ENCODE measurements at places on chromosomes 4 and X. TPM values are rescaled to one million over a fixed set of nuclear protein-coding genes. Genes with fewer than 3 reads are reported as not detected.

GRCh38 chr4:150961566-150961965, 53.5 kb downstream of the LRBA start:
- no peak overlapping the region for H3K27ac ChIP-seq
- DNase-seq, result no peak
- H3K36me3 ChIP-seq, result no peaks in the 10 kb centered on the region
- no peak overlapping the region for H3K4me3 ChIP-seq

STPG2 gene
- not detected for total RNA-seq

DNA sequence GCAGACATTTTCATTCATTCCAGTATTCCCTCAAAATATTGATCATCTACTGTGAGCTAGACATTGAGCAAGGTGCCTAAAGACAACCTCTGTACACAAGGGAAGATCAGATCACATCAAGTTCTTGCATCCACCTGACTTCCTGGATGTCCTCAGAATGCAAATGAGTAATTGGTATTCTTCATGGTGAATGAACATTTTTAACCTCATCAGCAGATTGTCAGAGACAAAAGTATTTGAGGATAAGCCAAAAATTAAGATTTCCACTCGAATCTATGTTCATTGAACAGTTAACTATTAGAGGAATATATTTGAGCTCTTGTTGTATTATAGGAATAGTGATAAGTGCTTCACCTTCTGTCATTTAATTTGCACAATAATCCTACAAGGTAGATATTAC, 1.3 kb downstream of the SMARCAD1 start:
- H3K4me1 ChIP-seq, result peaks cover 8% of the 10 kb centered on the region
- H3K27ac ChIP-seq, result no peak overlapping the region
- H3K27me3 ChIP-seq, result no peaks in the 10 kb centered on the region
- H3K4me3 ChIP-seq, result peak overlapping the region; percentile 72

DNA sequence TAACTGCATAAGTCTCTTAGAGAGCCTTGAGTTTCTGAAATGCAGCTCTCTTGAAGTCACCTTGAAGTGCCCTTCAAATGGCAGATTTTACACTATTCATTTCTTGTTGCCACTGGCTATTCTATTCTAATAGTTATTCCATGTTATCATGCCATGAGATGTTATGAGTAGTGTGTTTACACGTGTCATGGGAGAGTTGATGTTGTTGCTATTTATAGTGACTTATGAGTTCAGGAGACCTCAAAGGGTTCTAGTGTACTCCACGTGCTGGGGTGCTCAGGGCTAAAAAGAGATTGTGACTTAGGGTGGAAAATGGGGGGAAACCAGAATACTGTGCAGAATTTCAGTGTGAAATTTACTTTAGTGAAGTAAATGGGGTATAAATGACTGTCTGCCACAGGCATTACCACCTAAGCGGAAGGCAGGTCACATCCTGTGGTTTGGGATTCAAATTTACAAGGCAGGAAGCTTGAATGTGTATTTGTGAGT, 77.1 kb upstream of the SLC4A4 start:
- no peaks in the 10 kb centered on the region for H3K27me3 ChIP-seq
- H3K27ac ChIP-seq, result no peak overlapping the region
- peaks cover 3% of the 10 kb centered on the region for H3K4me1 ChIP-seq
- no peaks in the 10 kb centered on the region for H3K36me3 ChIP-seq
- DNase-seq, result no peak

GRCh38 chr4:79575709-79576428, 167.8 kb upstream of the GK2 start:
- DNase-seq, result no peak
- no peak overlapping the region for H3K4me3 ChIP-seq
- H3K27me3 ChIP-seq, result no peaks in the 10 kb centered on the region
- no peak overlapping the region for H3K27ac ChIP-seq

THOC2 gene
- total RNA-seq, result 63.0 TPM

DNA sequence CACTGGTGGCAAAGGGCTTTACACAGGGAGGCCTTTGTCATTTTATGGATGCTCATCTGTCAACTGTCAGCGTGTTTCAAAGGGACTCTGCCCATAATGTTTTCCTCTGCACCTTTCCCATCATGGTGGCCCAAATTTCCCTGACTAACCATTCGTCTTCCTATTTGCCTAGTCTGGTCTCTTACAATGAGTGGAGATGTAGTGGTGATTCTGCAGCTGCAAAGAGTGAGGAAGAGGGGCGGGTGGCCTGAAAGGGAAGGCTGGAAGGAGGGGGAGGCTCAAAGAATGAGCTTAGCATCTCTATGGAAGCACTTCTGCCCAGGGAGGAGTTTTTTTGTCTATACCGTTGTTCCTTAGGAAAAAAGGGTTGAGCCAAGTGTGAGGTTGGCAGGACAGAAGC, 447.5 kb downstream of the NKX6-1 start:
- no peaks in the 10 kb centered on the region for H3K27me3 ChIP-seq
- H3K36me3 ChIP-seq, result no peaks in the 10 kb centered on the region
- no peak overlapping the region for H3K27ac ChIP-seq
- H3K4me3 ChIP-seq, result no peak overlapping the region
- no peak for DNase-seq

DNA sequence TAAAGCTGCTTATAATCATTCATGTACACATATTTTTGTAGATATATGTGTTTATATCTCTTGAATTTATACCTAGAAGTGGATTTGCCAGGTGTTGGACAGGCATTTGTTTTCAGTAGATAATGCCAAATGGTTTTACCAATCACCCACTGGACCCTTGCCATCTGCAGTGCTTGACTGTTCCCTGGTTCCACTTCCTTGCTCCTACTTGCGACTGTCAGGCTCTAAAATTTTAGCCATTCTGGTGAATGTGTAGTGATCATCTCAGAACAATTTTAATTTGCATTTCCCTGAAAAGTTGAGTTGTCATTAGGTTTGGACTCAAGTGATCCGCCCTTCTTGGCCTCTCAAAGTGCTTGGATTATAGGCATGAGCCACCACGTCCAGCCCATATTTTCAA, 122.4 kb upstream of the SLC34A2 start:
- no peak overlapping the region for H3K27ac ChIP-seq
- H3K4me3 ChIP-seq, result no peak overlapping the region
- H3K36me3 ChIP-seq, result no peaks in the 10 kb centered on the region
- DNase-seq, result no peak

DNA sequence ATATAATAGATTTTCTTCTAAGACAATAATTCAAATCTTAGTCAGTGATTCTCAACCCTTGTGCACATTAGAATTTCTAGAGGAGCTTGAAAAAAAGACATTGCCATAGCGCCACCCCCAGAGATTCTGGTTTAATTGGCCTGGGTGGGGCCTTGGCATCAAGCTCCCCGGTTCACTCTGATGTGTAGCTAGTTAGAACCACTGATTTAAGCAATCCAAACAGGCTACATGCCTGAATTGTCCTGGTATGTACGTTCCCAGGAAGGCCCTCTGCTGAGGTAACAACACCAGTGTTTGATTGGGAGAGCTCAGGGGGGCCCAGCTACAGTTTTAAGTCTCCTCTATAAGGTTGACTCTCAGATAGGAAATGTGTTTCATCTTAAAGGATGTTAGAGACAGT, 1.3 kb upstream of the ATP10D start:
- DNase-seq, result no peak
- H3K36me3 ChIP-seq, result no peaks in the 10 kb centered on the region
- H3K27ac ChIP-seq, result no peak overlapping the region
- H3K4me1 ChIP-seq, result no peaks in the 10 kb centered on the region
- H3K4me3 ChIP-seq, result no peak overlapping the region

RAB40AL gene
- not detected for total RNA-seq

GRCh38 chrX:102934624-102935023, 2.4 kb upstream of the RAB40AL start:
- no peak overlapping the region for H3K27ac ChIP-seq
- no peak overlapping the region for H3K4me3 ChIP-seq
- H3K4me1 ChIP-seq, result no peaks in the 10 kb centered on the region
- no peaks in the 10 kb centered on the region for H3K36me3 ChIP-seq
- H3K27me3 ChIP-seq, result no peaks in the 10 kb centered on the region

- H3K36me3 ChIP-seq, result no peaks in the 10 kb centered on the region
- DNase-seq, result no peak
- H3K27ac ChIP-seq, result peak overlapping the region; percentile 41
- no peaks in the 10 kb centered on the region for H3K27me3 ChIP-seq
Measured at GRCh38 chr4:76489686-76490161, 54.7 kb downstream of the SHROOM3 start.

XG gene
- not detected for total RNA-seq

PDE6B gene
- not detected for total RNA-seq

DNA sequence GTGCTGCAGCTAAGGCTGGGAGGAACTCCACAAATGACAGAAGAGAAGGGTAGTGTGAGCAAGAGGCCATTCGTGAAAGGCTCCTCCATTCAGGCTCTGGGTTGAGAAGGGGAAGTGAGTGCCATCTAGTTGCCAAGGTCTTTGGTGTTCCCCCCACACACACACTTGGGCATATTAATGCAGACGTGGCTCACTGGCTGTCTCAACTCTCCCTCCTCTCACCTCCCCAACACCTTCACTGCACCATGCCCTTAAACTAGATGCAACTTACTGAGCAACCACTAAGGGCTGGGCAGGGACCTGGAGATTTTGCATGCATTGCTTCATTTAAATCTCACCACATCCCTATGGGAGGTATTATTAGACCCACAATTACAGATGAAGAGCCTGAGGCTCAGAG, 8.7 kb downstream of the CLRN2 start:
- H3K27ac ChIP-seq, result no peak overlapping the region
- no peaks in the 10 kb centered on the region for H3K27me3 ChIP-seq
- no peaks in the 10 kb centered on the region for H3K36me3 ChIP-seq
- no peaks in the 10 kb centered on the region for H3K4me1 ChIP-seq
- DNase-seq, result no peak
- no peak overlapping the region for H3K4me3 ChIP-seq

POU4F2 gene
- total RNA-seq, result not detected

SMPX gene
- total RNA-seq, result not detected

GRCh38 chrX:140764401-140764919, 54.9 kb downstream of the LINC00632 start:
- DNase-seq, result no peak
- H3K4me1 ChIP-seq, result no peaks in the 10 kb centered on the region
- H3K27me3 ChIP-seq, result no peaks in the 10 kb centered on the region
- no peaks in the 10 kb centered on the region for H3K36me3 ChIP-seq
- no peak overlapping the region for H3K4me3 ChIP-seq

IL15 gene
- 6.4 TPM for total RNA-seq

GRCh38 chr4:139247241-139247640, 32.8 kb downstream of the MGARP start:
- H3K36me3 ChIP-seq, result no peaks in the 10 kb centered on the region
- H3K27me3 ChIP-seq, result no peaks in the 10 kb centered on the region
- no peak overlapping the region for H3K27ac ChIP-seq
- H3K4me3 ChIP-seq, result no peak overlapping the region

GRCh38 chr4:39085891-39086290, 23.9 kb downstream of the KLHL5 start:
- peak overlapping the region; percentile 76 for H3K27ac ChIP-seq
- peak; percentile 53 for DNase-seq
- peaks cover 14% of the 10 kb centered on the region for H3K4me1 ChIP-seq
- peaks cover 21% of the 10 kb centered on the region for H3K36me3 ChIP-seq
- no peaks in the 10 kb centered on the region for H3K27me3 ChIP-seq
- no peak overlapping the region for H3K4me3 ChIP-seq

ANTXR2 gene
- total RNA-seq, result 57.8 TPM

TKTL2 gene
- not detected for total RNA-seq

GRCh38 chr4:183337349-183337748, 15.1 kb upstream of the CLDN24 start:
- H3K27me3 ChIP-seq, result no peaks in the 10 kb centered on the region
- H3K27ac ChIP-seq, result no peak overlapping the region
- H3K36me3 ChIP-seq, result no peaks in the 10 kb centered on the region
- H3K4me3 ChIP-seq, result no peak overlapping the region

RNF212 gene
- total RNA-seq, result not detected

DNA sequence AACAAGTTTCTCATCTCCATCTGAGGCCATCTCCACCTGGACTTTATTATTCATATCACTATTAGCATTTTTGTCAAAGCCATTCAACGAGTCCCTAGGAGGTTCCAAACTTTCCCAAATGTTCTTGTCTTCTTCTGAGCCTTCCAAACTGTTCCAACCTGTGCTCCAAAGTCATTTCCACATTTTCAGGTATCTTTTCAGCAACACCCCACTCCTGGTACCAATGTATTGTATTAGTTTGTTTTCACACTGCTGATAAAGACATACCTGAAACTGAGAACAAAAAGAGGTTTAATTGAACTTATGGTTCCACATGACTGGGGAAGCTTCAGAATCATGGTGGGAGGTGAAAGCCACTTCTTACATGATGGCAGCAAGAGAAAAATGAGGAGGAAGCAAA, 385.4 kb upstream of the GATB start:
- H3K4me1 ChIP-seq, result no peaks in the 10 kb centered on the region
- H3K27me3 ChIP-seq, result no peaks in the 10 kb centered on the region
- H3K36me3 ChIP-seq, result no peaks in the 10 kb centered on the region

CXCL5 gene
- total RNA-seq, result not detected

DNA sequence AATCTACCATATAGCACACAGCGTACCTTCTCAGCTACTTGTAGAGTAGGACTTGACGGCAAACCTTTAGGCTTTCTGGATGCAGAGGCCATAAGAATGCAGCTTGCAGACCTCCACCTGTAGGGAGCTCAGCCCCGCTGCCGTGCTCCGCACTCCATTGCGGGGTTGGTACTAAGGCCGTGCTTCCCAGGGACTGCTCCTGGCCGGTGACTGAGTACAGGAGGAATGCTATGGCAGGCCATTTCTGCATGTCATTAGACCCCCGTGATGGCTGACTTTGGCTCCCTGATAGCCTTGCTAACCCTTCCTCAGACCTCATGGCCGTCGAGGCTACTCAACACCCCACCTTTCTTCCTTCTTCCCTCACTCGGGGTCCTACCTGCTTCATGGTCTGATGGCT, 26.4 kb downstream of the TIGD2 start:
- no peak overlapping the region for H3K27ac ChIP-seq
- H3K4me3 ChIP-seq, result no peak overlapping the region
- H3K27me3 ChIP-seq, result no peaks in the 10 kb centered on the region
- peaks cover 27% of the 10 kb centered on the region for H3K4me1 ChIP-seq
- DNase-seq, result no peak

GRCh38 chr4:62328526-62328925, 1128.4 kb downstream of the ADGRL3 start:
- DNase-seq, result no peak
- H3K4me3 ChIP-seq, result no peak overlapping the region
- no peaks in the 10 kb centered on the region for H3K27me3 ChIP-seq

VSIG1 gene
- total RNA-seq, result 0.37 TPM

- H3K27me3 ChIP-seq, result no peaks in the 10 kb centered on the region
- peaks cover 18% of the 10 kb centered on the region for H3K4me1 ChIP-seq
- peak; percentile 41 for DNase-seq
- peak within 1 kb of the TSS; percentile 40 for H3K27ac ChIP-seq
Measured at GRCh38 chr4:145679991-145680455, at the start of gene C4orf51. Gene C4orf51, plus strand, starts transcription at chr4:145680146. Its CDS starts 58 bp downstream, at chr4:145680204.

GRCh38 chrX:129614481-129615255, 40.1 kb downstream of the APLN start:
- H3K4me1 ChIP-seq, result no peaks in the 10 kb centered on the region
- H3K36me3 ChIP-seq, result no peaks in the 10 kb centered on the region
- H3K4me3 ChIP-seq, result no peak overlapping the region
